ENCODE measurements at places on chromosomes 2 and 18. TPM values are rescaled to one million over a fixed set of nuclear protein-coding genes. Genes with fewer than 3 reads are reported as not detected.

- no peak for DNase-seq
These were observed 237.1 kb downstream of the TTC32 start for GRCh38 chr2:19664646-19665045.

DNA sequence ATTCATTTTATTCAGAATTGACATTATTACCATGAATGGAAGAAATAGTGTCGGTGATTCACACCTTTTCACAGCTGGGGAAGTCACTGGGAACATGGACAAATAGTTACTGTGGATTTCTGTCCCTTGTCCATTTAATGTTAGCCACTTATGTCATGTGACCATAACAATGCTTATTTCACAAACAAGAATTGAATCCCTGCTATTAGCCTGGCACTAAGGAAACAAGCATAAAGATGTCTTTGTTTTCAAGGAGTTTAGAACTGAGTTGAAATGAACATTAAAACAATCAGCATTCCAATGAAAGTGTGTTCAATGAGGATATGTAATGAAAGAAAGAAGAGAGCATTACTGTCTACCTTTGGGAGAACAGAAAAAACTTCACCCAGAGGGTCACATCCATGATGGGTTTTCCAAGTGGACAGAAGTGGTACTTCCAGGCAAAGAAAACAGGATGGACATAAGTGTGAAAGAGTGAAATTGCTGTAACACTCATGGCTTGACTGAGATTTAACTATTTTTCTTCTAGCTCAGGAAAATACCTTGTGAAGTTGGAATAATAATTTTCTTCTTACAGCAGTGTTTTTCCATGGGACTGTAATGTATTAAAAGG lies 324.5 kb upstream of the UBE2E3 start:
- no peak for DNase-seq

- DNase-seq, result no peak
These were observed 63.3 kb upstream of the TMEM182 start for GRCh38 chr2:102698369-102699111.

DNA sequence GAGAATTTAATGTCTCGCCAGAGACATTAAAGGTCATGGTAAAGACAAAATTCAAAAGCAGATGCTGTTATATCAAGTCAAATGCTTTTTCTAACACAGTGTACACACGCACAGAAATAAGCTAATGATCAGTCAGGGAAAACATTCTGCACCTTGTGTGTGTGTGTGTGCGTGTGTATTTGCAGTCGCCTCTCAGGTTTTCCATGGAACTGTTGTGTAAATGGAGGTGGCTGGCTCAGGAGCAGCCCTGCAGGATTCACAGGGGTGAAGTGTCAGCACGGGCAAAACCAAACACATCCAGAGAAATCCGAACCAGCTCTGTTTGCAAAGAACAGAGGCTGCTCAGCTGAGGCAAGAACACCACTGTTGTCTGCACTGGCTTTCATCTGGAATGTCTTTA lies 76.2 kb upstream of the YWHAQ start:
- no peak for DNase-seq

GRCh38 chr2:118975133-118975532 lies 33.1 kb downstream of the MARCO start:
- no peak for DNase-seq

GRCh38 chr2:53289309-53290006 lies 478.1 kb upstream of the CHAC2 start:
- DNase-seq, result no peak

GRCh38 chr2:209806318-209806717 lies 34.7 kb downstream of the UNC80 start:
- DNase-seq, result no peak

GRCh38 chr2:220127876-220128275 lies 500.4 kb downstream of the SLC4A3 start:
- no peak for DNase-seq

- no peak for DNase-seq
These were observed 18.2 kb downstream of the IGFBP2 start for GRCh38 chr2:216651351-216651881.

- no peak for DNase-seq
These were observed 371.6 kb downstream of the HRH4 start for GRCh38 chr18:24831871-24832665.

DNA sequence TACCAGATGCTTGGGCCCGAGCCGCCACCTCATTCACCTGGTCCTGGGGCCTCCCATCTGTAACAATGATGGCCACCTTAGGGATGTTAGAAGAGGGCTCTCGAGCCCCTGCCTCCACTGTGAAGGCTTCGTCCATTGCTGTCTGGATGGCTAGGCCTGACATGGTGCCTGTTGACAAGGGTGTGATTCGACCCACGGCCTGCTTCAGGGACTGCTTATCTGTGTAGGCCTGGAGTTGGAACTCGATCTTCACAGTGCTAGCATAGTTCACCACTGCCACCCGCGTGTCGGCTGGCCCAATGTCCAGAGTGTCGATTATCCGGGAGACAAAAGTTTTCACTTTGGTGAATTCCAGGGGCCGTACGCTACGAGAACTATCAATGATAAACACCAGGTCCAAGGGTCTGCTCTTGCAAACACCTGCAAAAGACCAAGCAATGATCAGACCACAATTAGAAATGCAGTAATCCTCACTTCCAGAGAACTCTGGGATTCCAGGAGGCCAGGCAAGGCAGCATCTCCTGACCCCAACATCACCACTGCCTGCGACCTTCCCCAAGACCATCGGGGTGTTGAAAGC lies 6.5 kb downstream of the MATN3 start:
- no peak for DNase-seq

DNA sequence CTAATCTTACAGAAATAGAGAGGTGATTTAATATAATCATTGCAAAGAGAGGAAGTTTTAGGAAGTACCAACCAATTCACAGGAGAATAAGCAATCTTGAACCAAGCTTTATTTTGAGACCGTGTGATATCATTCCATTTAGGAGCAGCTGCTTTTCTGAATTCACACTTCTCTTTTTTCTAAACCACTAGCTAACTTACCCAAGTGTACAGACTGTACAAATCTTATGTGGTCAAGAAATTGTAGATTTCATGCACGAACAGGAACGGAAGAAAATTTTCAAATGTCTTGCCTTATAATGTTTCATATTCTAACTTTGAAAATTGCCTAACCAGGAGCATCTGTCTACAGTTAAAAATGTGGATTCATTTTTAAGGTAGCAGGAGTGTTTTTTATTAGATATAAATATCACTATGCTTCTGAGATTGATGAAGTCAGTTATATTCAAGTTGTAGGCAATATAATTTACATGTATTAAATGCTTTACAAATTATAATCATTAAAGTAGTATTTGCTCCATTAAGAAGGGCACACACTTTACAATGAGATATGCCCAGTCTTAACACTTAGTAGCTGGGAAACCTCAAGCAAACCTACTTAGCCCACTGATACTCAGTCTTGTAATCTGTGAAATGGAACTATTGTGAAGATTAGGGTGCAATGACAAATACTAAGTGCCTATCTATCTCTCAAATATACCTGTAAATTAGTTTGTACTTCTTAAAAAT lies 302.2 kb upstream of the STON1 start:
- no peak for DNase-seq

- DNase-seq, result no peak
These were observed 153.6 kb upstream of the DSEL start for GRCh38 chr18:67670024-67670543.

GRCh38 chr18:13615432-13615861 lies 110.9 kb downstream of the FAM210A start:
- DNase-seq, result no peak

DNA sequence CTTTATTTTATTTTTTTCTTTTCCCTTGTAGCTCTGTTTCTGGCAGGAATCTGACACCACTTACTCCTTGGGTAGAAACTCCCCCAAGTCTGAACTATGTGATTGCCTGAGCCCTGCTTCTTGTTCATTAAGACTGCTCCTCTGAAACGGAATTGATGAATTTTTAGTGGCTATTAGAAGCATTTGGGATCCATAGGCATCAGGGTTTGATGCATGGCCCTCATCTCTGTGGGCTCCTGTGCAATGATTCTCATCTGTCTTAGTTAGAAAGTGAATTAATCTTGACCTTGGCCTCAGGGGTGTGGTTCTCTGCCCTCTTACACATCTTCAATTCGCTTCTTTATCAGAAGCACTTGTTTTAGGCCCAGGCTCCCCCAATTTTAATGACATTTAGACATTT lies 31.0 kb upstream of the DARS1 start:
- no peak for DNase-seq

GRCh38 chr18:49082714-49083688 lies 132.2 kb upstream of the SMAD7 start:
- no peak for DNase-seq

- no peak for DNase-seq
These were observed 40.2 kb downstream of the METTL21A start for GRCh38 chr2:207584952-207585351.

GRCh38 chr2:54579682-54580620 lies 123.8 kb downstream of the SPTBN1 start:
- no peak for DNase-seq

GRCh38 chr18:51342815-51343214 lies 145.3 kb upstream of the MEX3C start:
- no peak for DNase-seq

- DNase-seq, result no peak
These were observed 665.9 kb downstream of the CBLN2 start for GRCh38 chr18:71878226-71878625.

GRCh38 chr2:23637011-23637778 lies 252.2 kb downstream of the KLHL29 start:
- DNase-seq, result no peak

DNA sequence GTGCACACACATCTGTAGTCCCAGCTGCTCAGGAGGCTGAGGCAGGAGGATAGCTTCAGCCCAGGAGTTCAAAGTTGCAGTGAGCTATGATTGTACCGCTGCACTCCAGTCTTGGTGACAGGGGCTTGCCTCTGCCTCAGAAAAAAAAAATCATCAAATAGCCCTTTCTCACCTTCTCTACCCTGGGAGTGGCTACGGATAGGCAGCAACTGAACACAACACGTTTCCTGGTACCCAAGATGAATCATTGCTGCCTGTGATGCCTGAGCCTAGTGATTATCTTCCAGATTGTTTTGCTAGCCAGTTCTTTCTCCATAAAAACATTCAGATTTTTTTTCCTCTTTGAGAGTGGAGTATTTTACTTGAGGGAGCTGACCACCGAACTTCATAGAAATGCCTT lies 13.5 kb downstream of the INPP4A start:
- no peak for DNase-seq

DNA sequence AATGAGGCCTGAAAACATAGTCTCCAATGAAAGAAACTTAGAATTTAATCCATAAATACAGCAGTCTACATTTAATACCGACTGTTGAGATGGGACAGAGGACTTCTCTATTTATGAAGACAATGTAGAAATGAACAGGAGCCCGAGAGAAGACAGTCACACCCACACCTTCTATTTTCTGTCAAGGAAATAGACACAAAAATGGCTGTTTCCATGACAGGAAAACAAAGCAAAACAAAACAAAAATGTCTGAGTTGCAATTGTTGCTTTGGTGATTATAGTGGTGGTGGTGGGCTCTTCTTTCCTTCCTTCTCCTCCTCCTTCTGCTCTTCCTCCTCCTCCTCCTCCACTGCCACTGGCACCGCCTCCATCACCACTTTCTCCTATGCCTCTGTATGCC lies 72.3 kb upstream of the CCDC68 start:
- no peak for DNase-seq

GRCh38 chr2:68231061-68231372 lies 21.3 kb downstream of the PPP3R1 start:
- no peak for DNase-seq

- peak; percentile 99 for DNase-seq
These were observed at the start of gene HNRNPLL for GRCh38 chr2:38602732-38603401. HNRNPLL (minus strand) TSS chr2:38602928; CDS start chr2:38602626, 302 bp downstream.

Gene CIB4
- not detected for total RNA-seq

Gene RAB11FIP5
- 17.9 TPM for total RNA-seq

Gene FRZB
- 1.4 TPM for total RNA-seq

Gene KCNE4
- 3.2 TPM for total RNA-seq

Gene AQP12B
- not detected for total RNA-seq

Gene CAPN13
- not detected for total RNA-seq

Gene TLX2
- not detected for total RNA-seq

Gene CHRND
- total RNA-seq, result not detected

Gene AGFG1
- 55.7 TPM for total RNA-seq

Gene TCF7L1
- total RNA-seq, result 9.3 TPM

Gene INPP5D
- total RNA-seq, result 4.6 TPM

Gene BCL11A
- total RNA-seq, result 31.6 TPM

Gene MC5R
- total RNA-seq, result not detected

Gene PNKD
- 72.9 TPM for total RNA-seq

All from Right ventricle myocardium superior (tissue), 1 donor.